Purkinje cell (primary cell): ENCODE measurements at places on chromosomes 4 and X. TPM values are rescaled to one million over a fixed set of nuclear protein-coding genes. Genes with fewer than 3 reads are reported as not detected.

The PALLD gene
- polyA plus RNA-seq = 6.2 and 10.2 TPM in 2 replicates

The CT45A2 gene
- polyA plus RNA-seq = not detected in 2 replicates

The GPM6B gene
- polyA plus RNA-seq = 176 and 218 TPM in 2 replicates

The UGT2A2 gene
- not detected in 2 replicates for polyA plus RNA-seq

The ATP1B4 gene
- not detected in 2 replicates for polyA plus RNA-seq

The PABPC1L2A gene
- polyA plus RNA-seq = 2.1 TPM in 1 of 2 replicates, not detected in the other

The MTNR1A gene
- polyA plus RNA-seq = not detected in 2 replicates

The FHDC1 gene
- 0.22 TPM in 1 of 2 replicates, not detected in the other for polyA plus RNA-seq

The PCDH19 gene
- 6.9 and 8.8 TPM in 2 replicates for polyA plus RNA-seq

The HPSE gene
- polyA plus RNA-seq = 12.2 and 22.2 TPM in 2 replicates

The SLC26A1 gene
- polyA plus RNA-seq = 1.3 TPM in 1 of 2 replicates, not detected in the other

The CXCL8 gene
- polyA plus RNA-seq = not detected in 2 replicates

The ARX gene
- 0.66 and 2.2 TPM in 2 replicates for polyA plus RNA-seq

The ANKRD50 gene
- 0.80 and 2.1 TPM in 2 replicates for polyA plus RNA-seq

The NHSL2 gene
- 1.8 and 3.0 TPM in 2 replicates for polyA plus RNA-seq

The ABCB7 gene
- 9.7 and 10.7 TPM in 2 replicates for polyA plus RNA-seq

The PNMA6A gene
- polyA plus RNA-seq = 8.3 and 14.3 TPM in 2 replicates

The HGFAC gene
- polyA plus RNA-seq = not detected in 2 replicates

The KDR gene
- not detected in 2 replicates for polyA plus RNA-seq

The FANCB gene
- 2.8 TPM in 1 of 2 replicates, not detected in the other for polyA plus RNA-seq

The PNMA5 gene
- polyA plus RNA-seq = 0.32 TPM in 1 of 2 replicates, not detected in the other

The USP38 gene
- 7.2 and 7.6 TPM in 2 replicates for polyA plus RNA-seq

The MND1 gene
- not detected in 2 replicates for polyA plus RNA-seq

The ATP2B3 gene
- 12.9 and 14.6 TPM in 2 replicates for polyA plus RNA-seq

The BEX1 gene
- polyA plus RNA-seq = 502 and 529 TPM in 2 replicates

The CXCR3 gene
- polyA plus RNA-seq = not detected in 2 replicates

The LUZP4 gene
- not detected in 2 replicates for polyA plus RNA-seq

The PABPC5 gene
- polyA plus RNA-seq = 6.8 and 9.2 TPM in 2 replicates

The SLC10A4 gene
- 1.8 TPM in 1 of 2 replicates, not detected in the other for polyA plus RNA-seq

The ZAR1 gene
- polyA plus RNA-seq = not detected in 2 replicates

The IL2 gene
- polyA plus RNA-seq = not detected in 2 replicates

The CLCN5 gene
- 0.36 and 0.38 TPM in 2 replicates for polyA plus RNA-seq

The UBE2D3 gene
- polyA plus RNA-seq = 120 and 153 TPM in 2 replicates

The F8A3 gene
- 8.4 and 12.4 TPM in 2 replicates for polyA plus RNA-seq

The SPON2 gene
- not detected in 2 replicates for polyA plus RNA-seq

The DUSP9 gene
- not detected in 2 replicates for polyA plus RNA-seq

The PCDH10 gene
- polyA plus RNA-seq = 0.91 and 6.8 TPM in 2 replicates

The FGF2 gene
- polyA plus RNA-seq = 2.6 and 3.2 TPM in 2 replicates

The MAGEA9 gene
- polyA plus RNA-seq = not detected in 2 replicates

The PDE6B gene
- polyA plus RNA-seq = 0.53 and 1.2 TPM in 2 replicates

The MAGEA12 gene
- not detected in 2 replicates for polyA plus RNA-seq
